BJ (cell line): ENCODE measurements at places on chromosomes 5 and 9. TPM values are rescaled to one million over a fixed set of nuclear protein-coding genes. Genes with fewer than 3 reads are reported as not detected.
A peak's percentile ranks its signal among the peaks of the same experiment; 100 is the strongest.

FOXD1 gene
- 4.3 and 4.9 TPM in 2 replicates for polyA plus RNA-seq

CAMK2A gene
- 0.09 and 0.11 TPM in 2 replicates for polyA plus RNA-seq

CDK9 gene
- polyA plus RNA-seq: 34.4 and 35.6 TPM in 2 replicates

EGFLAM gene
- 3.9 and 5.6 TPM in 2 replicates for polyA plus RNA-seq

QRFP gene
- not detected in 2 replicates for polyA plus RNA-seq

CATSPER3 gene
- polyA plus RNA-seq: 0.38 and 0.43 TPM in 2 replicates

FOXD4L6 gene
- not detected in 2 replicates for polyA plus RNA-seq

UAP1L1 gene
- 2.8 and 5.6 TPM in 2 replicates for polyA plus RNA-seq

ADAMTS16 gene
- polyA plus RNA-seq: 0.04 and 0.05 TPM in 2 replicates

TAL2 gene
- 0.13 TPM in 2 replicates for polyA plus RNA-seq

IL13 gene
- not detected in 2 replicates for polyA plus RNA-seq

SEMA5A gene
- polyA plus RNA-seq: 56.4 and 98.4 TPM in 2 replicates

- no peak for DNase-seq
Measured at GRCh38 chr9:136089697-136090045, 5.4 kb downstream of the NACC2 start.

- no peak for DNase-seq
Measured at GRCh38 chr5:44536650-44537260, 147.5 kb upstream of the FGF10 start.

DNA sequence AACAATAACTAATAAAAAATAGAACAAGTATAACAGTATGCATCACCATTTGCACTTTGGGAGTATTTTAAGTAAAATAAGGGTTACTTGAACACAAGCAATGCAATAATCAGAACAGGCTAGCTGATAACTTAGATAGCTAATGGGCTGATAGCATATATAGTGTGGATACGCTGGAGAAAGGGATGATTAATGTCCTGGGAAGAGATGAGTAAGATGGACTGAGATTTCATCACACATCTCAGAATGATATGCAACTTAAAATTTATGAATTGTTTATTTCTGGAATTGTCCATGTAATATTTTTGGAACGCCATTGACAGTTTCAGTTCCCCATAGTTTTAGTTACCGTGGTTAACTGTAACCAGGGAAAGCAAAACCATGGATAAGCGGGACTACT lies 173.6 kb downstream of the ISL1 start:
- DNase-seq: no peak

GRCh38 chr9:3569529-3569928 lies 43.7 kb upstream of the RFX3 start:
- no peak for DNase-seq

GRCh38 chr5:82314964-82315758 lies 37.0 kb upstream of the RPS23 start:
- DNase-seq: no peak

- no peak for DNase-seq
Measured at GRCh38 chr9:5801739-5802113, 31.2 kb downstream of the ERMP1 start.

DNA sequence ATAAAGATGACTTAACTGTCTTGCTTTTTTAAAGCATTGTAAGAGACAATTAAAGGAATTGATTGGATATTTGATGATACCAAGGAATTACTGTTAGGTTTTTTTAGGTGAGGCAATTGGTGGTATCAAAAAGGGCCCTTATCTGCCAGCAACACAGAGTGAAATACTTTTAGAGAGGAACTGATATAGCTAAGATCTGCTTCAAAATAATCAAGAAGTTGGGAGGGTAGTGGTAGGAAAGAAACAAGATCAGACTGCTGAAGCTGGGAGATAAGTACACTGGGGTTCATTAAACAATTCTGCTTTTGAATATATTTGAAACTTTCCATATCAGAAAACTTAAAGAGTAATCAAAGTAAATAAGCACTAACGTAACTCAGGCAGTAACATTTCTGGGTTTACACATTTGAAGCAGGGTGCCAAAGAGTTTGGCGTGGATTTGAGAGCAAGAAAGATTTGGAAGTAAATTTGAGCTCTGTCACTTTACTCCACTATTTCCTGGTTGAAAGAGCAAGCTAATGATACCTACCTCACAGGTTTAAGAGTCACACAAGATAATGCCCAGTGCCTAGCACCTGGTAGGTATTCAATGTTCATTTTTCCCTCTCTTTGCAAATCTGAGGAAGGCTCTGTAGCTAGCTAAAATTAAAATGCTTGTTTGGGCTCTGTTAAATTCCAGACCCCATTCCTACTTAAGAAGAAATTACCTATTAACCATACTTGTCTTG lies 6.9 kb downstream of the ERMP1 start:
- DNase-seq: no peak

GRCh38 chr9:134622896-134623257 lies 18.7 kb upstream of the COL5A1 start:
- DNase-seq: no peak

DNA sequence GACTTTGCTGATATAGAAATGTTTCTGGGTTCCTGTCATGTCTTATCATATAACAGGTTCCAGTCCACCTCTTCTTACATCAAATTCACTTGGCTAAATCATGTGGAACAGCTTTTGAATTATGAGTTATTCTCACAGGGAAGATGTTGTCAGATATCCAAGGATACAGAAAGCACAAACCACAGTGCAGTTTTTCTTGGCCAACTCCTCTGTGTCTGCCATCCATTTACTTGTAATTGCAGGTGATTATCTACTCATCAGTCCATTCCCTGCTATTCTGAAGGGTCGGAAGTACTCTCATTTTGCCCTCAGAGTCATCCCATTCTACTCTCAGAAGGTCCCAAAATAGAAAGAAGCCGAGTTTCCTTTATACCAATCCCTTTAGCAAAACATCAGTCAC lies 10.0 kb downstream of the MARCHF11 start:
- DNase-seq: no peak

DNA sequence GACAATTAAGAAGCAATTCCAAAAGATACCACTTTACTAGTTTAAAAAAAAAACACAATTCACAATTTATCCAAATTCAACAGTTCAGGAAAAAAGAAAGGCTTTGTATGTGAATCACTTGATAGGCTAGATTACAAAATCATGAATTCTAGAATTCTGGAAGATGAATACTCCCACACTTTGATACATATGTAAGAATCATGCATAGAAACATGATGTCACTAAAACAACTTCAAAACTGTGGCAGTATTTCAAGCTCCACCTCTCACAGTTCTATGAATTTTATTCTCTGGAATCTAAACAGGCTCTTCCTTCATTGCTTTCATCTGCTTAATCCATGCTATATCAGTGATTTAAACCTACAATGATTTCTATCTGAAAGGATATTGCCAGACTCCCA lies 51.0 kb downstream of the GNAQ start:
- DNase-seq: no peak

GRCh38 chr5:126093041-126093440 lies 330.2 kb upstream of the GRAMD2B start:
- no peak for DNase-seq

DNA sequence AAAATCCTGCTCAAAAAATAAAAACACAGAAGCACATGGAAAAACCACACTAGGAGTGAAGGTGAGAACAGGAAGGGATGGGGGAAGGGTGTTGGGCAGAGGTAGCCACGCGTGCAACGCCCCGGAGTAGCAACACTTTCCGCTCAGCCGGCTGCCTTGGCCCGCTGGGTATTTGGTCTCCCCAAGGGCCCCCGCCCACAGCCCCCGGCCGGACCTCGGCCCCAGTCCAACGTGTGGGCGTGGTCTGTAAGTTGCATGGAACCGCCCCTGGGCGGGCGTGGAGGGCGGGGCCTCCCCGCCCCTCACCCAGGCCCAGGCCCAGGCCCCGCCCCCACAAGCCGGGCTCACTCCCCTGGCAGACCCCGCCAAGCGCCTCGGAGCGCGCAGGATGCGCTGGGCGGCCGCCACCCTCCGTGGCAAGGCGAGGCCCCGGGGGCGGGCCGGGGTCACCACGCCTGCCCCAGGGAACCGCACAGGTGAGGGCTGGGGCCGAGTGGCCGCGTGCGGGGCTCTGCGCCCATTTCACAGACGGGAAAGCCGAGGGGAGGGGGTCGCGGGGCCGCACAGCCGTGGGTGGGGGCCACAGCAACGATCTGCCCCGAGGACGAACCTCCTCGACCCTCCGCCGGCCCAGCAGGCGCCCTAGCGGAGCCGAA lies at the start of gene SUSD3:
Gene SUSD3, plus strand, starts transcription at position 347 of the 656 bp plus-strand sequence. Its CDS starts 42 bp downstream, at position 389.
- no peak for DNase-seq

- no peak for DNase-seq
Measured at GRCh38 chr9:109477258-109478050, 20.7 kb downstream of the PTPN3 start.

DNA sequence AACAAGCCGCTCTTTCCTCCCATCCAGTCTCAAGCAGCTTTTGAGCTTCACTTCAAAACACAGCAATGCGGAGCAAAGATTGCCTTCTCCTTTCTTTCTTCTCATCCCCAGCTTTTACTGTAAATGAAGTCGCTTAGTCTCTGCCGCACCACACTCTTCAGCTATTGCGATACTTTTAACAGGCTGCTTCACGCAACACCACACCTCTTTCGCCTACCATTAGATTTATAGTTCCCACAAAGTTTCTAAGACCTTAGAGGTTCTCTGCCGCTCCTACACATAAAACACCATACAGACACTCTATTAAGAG lies 711 bp downstream of the PGGT1B start:
- DNase-seq: no peak

DNA sequence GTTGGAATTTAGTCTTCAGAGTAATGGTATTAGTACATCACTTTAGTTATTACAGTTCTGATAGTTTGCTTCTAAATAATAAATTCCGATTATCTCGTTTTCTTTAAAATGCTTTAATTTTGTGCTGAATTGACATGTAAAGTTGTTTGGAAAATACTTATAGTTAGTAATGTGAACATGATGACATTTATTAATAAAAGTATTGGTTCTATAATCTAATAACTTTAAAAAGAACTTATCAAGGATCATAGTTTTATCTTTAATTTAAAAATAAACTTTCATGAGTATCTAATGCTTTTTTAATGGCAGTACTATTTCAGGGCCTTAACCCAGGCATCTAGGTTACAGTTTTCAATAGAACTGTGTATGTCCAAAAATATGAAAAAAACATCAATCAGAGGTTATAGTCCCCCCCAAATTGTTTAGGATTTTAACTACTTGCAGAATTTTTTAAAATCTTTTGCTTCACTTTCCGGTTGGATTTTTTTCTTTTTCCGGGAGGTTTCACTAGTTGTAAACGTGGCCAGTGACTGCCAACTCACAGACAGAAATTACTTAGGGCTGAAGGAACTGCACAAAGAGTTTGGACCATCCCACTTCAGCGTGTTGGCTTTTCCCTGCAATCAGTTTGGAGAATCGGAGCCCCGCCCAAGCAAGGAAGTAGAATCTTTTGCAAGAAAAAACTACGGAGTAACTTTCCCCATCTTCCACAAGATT lies 680 bp downstream of the GPX8 start:
- peak; percentile 83 for DNase-seq

- no peak for DNase-seq
Measured at GRCh38 chr5:129438322-129438721, 21.8 kb upstream of the ADAMTS19 start.

GRCh38 chr5:74201334-74202081 lies 439.0 kb downstream of the ENC1 start:
- no peak for DNase-seq

DNA sequence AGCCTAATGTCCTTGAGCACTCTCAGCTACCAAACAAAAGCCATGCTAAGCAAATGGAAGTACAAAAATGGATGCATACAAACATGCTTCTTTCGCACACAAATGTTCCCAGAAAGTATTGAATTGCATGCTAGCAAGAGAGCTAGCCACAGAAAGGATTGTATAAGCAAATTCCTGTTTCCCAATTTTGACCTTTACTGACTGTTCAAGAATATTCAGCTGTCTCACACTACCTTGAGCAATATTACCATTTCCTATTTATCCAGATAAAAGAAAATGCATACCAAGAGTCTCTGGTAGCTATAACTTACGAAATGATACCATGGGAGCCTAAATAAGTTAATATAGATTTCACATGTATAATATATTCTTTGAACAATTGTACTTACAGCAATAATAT lies 264.6 kb downstream of the TMEM167A start:
- no peak for DNase-seq

GRCh38 chr5:174412374-174412773 lies 312.0 kb upstream of the MSX2 start:
- no peak for DNase-seq

GRCh38 chr5:175814691-175815090 lies 56.7 kb upstream of the CPLX2 start:
- DNase-seq: peak; percentile 36

DNA sequence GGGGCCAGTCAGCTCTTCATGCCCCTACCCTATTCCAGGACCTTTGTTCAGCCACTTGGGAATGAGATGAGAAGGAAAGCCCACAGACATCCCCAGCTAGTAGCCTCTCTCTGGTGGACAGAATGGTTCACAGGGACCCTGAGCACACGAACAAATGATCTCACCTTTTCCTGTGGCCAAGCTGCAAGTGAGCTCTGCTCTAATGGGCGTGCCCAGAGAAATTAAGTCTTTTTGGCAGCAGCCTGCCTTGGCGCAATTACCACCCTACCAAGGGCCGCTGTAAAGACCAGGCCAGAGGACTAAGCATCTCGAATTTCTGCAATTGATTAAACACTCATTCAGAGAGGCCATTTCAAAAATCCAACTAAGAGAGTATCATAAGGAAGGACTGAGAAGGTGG lies 56.0 kb downstream of the WHRN start:
- DNase-seq: no peak

GRCh38 chr9:73871636-73872035 lies 625.5 kb upstream of the RORB start:
- DNase-seq: no peak

GRCh38 chr9:76441551-76442322 lies 17.2 kb upstream of the GCNT1 start:
- DNase-seq: no peak

GRCh38 chr9:99973455-99973854 lies 67.0 kb downstream of the STX17 start:
- DNase-seq: no peak

DNA sequence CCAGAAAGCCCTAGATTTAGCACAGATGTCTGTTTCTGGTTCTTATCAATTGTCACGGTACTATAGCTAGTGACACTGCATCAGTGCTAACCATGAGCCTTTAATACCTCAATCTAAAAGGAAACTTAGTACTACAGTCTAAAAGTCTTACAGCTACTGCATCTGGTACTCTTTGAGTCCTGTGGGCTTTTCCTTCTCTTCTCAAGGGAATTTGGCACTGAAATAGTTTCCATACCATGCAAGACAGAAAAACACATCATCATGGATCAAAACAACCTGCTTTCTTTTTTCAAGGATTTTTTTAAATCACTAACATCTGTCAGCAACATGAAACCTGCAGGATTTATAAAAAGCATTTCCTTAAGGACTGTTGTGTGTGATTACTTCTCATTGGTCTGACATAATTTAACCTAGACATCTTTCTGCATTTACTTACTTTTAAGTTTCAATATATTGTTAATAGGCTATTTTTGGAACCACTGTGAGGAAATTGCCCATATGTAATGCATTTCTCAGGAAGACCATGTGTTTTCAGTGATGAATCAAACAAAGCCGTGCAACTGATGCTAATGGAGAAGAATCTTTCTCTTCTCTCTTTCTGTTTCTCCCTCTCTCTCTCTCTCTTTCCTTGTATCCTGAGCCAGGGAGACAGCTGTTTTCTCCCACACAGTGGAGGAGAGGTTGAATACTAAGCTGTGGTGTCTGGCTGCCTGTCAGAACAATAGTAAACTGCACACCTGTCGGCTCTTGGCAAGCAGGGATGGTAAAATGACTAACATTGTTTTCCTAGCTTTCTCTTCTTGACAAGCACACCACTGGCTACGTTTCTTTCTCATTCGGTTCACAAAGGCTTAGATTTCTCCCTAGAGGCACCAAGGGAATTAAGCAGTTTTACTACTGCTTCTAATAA lies 273.4 kb downstream of the CSNK1G3 start:
- peak; percentile 31 for DNase-seq
